ENCODE measurements at places on chromosomes 1 and 21.

DNA sequence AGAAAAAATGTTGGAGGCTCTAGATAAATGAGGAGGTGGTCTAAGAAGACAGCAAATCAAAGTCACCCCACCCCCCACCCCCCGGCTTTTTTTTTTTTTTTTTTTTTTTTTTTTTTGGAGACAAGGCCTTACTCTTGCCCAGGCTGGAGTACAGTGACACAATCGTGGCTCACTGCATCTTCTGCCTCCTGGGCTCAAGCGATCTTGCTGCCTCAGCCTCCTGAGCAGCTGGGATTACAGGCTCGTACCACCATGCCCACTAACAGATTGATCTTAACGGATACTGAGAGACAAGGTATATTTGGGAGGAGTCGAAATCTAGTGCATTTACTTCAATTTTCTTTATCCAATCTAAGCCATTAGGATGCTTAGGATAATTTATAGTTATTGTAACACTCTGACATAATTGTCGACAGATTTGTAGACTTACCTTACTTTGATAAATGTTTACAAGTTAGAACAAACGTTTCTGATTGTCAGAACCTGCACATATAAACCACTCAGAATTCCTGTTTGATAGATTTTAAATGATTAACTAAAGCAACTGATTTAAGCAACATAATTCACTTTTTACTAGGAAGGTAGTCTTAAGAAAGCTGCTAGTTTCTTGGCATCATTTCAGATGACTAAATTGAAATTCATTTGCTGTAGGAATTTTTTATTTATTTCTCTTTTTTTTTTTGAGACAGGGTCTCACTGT is 33.7 kb upstream of the NBL1 start:
- DNase-seq, result no peak

DNA sequence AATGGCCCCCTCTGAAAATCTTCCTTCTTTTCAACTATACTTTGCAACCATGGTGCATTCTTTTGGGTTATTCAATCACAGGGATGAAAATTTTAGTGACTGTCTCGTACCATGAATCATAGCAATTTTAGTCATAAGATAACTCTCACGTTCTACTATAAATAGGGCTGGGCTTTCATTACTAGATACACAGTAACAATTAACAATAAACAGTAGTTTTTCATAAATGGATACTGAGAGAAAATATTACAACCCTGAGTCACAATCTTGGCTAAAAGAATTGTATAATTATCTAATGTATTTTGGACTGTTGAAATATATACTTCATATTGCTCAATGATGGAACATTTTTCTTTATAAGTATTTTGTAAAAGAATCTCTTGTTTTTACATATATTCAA is 96.1 kb downstream of the TEX35 start:
- DNase-seq, result peak; percentile 59

- DNase-seq, result peak; percentile 56
Observed at GRCh38 chr1:119859647-119860046, 36.7 kb downstream of the ADAM30 start.

- DNase-seq, result no peak
Observed at GRCh38 chr21:24183077-24183476, 1424.2 kb downstream of the MRPL39 start.

DNA sequence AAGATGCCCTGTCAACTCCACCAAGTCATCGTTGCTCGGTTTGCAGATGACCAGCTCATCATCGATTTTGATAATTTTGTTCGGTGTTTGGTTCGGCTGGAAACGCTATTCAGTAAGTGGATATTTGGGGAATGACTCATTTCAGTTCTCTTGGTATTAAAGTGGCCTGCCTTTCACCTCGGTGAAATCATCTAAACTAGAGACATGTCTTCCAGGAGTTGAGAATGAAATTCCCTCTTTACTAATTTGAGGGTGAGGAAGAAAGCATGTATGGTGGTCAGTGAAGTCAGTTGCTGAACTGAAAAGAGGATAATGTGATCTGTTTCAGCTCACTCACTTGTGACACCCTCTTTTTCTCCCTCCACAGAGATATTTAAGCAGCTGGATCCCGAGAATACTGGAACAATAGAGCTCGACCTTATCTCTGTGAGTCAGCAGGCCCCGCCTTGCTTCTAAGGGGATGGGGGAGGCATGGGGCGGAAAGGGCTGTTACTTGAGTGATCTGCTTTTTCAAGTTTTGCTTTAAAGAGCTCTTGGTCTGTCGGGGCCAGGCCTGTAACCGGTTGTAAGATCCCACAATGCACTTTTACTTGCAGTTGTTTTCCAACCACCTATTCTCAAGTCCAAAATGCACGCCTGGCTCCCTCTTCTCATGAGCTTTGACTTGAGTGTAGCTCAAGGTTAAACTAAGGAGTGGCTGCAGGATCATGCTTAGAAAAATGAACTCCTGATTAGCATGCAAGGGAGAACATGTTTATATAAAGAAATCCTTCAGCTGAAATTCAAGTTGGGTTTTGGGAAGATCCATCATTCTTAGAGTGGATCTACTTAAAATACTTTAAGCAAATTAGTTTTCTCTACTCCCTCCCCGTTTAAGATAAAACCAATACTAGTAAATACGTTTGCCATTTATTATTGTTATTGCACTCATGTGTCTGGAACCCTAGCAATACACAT is 59.8 kb downstream of the CAPN2 start:
- DNase-seq, result peak; percentile 68

DNA sequence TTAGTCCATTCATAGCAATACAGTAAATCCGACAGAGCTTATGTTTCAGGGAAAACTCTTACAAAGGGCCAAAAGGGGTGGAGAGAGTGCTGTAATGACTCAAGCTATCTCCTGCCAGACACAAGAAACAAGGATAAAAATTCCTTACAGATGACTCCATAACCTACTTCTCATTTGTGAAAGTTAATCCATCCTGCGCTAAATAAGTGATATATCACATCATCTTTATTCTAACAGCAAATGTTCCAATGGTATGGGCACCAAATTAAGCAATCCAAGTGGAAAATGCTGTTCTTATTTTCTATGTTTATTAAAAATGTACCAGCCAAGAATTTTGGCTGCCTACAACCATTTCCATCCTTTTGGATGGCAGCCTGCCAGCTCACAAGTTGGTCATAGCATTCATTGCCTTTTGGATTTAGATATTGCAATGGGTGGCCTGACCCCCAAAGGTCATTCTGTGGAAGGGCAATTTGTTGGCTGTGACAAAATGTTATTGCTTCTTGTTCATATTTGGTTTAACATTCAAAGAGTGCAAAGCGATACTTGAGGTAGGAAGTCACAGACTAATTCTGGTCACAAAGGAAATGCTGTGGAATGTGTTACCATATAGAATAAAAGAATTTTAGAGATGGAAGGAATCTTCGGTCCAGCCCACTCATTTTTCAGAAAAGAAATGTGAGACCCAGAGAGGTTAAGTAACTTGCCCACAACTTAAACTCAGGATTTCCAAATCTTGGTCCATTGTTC is 2.8 kb upstream of the ENAH start:
- DNase-seq, result peak; percentile 80

DNA sequence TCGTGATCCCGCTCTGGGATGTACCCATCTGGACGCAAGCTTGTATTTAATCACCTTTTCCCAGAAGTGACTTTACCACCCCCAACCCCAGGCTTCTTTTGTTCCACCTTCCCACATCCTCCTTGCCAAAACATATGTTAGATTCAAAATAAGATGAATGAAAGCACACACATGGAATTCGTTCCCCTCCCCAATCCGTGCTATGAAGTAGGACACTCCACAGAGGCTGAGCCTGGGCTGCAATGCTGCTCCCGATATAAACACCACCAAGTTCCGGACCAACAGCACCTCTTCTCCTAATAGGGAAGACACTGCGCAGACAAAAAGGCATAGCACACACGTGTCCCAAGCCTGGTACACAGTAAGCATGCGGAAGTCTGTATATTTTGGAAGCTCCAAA is 86.1 kb downstream of the CLSTN1 start:
- DNase-seq, result no peak

DNA sequence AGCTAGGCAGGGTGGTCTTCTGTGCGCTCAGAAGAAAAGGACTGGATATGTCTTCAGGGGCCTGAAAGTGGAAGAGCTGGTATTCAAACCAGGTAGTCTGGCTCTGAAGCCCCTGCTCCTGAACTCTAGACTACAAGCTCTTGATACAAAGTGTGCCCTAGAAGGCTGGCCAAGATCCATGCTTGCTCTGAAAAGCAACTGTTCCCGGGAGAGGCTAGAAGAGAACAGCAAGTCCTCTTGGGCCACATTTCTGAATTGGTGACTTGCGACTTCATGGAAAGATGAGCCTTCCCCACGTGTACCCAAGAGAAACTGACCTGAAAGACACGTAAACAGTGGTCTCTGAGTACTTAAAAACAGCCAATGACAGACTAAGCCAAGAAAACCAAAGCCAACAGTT is 123.3 kb upstream of the GRIK3 start:
- no peak for DNase-seq

DNA sequence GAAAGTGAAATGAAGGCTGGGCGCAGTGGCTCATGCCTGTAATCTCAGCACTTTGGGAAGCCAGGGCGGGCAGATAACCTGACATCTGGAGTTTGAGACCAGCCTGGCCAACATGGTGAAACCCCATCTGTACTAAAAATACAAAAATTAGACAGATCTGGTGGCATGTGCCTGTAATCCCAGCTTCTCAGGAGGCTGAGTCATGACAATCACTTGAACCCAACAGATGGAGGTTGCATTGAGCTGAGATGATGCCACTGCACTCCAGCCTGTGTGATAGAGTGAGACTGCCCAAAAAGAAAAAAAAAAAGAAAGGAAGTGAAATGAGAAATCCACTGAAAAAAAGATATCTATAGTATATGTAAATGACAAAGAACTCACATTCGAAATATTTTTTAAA is 439.9 kb downstream of the DISC1 start:
- DNase-seq, result no peak

DNA sequence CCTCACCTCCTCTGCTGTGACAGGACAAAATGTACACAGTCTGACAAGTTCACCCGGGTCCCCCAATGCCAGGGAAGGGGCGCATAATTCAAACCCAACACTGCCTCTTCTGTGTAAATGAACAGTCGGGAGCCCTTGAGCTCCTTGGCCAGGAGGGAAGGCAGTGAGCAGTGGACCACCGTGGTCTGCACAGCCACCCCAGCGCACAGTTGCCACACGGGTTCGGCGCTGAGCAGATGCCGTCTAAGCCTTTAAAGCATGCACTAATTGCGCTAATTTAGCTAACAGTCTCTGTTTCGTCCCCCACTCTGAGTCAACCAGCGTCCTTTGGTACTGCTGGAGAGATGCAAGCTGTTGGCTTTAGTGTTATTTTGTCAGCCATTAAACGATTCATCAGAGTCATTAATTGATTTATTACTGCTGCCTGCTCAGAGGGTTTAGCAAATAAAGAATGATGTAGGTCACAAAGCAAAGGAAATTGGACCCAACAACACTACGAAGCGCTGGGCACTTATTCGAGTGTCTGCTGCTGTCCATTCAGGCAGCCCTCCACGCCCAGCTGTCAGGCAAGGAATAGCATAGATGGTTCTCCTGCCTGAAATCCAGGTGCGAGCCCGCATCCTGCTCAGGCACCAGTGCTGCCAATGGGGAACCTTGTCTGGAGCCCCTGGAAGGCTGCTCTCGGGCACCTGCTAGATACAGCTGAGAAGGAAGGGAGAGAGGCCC is 91.5 kb downstream of the MRPL37 start:
- no peak for DNase-seq

DNA sequence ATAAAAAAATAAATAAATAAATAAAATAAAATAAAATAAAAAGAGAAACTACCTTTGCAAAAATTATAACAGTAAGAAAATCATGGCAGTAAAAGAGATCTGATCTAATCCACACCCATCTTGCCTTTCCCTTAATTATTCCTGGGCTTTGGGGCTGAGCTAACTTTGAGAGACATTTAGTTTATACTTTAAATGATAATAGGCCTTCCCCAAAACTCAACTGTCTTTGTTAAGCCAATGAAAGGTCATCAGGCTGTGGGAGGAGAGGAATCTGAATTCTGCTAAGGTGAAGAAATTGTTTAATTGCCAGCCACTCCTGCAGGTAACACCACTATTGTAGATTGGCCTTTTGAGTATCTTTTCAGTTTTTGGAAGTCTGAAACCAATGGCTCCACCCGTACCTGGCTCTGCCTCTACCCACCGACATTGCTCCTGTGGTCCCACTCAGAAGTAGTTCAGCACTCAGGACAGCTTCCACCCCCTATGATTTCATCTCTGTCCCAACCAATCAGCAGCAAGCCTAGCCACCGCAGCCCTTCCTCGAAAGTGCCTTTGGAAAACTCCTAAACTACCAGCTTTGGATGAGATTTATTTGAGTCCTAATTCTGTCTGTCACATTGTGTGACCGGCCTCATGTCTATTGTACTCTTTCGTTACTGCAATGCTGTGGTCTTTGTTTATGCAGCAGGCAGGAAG is 23.0 kb upstream of the PNRC2 start:
- no peak for DNase-seq

DNA sequence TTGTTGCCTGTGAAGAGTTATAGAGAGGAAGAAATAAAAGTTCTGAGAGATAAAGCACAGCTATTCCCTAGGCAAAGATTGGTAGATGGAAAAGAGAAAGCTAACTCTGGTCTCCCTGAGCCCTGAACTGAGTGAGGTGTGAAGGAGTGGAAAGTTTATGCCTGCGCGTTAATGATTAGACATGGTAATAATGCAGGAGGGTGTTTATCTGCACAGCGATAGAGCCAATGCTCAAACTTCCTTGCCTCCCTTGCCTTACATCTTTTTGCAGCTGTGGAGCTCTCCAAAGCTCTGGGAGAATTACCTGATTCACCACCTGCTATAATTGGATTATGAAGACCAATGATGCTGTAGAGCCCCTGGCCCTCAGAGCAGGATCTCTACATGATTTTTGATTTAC is 32.8 kb upstream of the CHRM3 start:
- DNase-seq, result no peak

DNA sequence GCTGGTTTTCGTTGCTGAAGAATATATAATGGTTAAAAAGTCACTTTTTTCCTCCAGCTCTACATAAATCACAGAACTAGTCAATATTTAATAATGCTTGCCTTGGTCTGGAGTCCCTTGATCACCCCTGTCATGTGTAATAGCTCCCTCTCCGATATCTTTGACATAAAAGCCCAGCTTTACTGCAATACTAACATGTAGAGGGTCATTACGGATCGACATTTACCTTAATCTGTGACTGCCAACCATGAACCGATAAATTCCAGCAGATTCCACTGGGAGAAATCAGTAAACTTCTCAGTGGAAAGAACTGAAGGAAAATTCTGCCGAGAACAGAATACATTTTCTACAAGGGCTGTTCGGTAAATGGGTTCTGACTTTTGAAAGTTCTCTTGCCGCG is 396.5 kb downstream of the KCTD3 start:
- DNase-seq, result no peak

- no peak for DNase-seq
Observed at GRCh38 chr1:25795211-25795610, 4.8 kb upstream of the SELENON start.

- no peak for DNase-seq
Observed at GRCh38 chr1:74712881-74713280, 20.0 kb downstream of the CRYZ start.

DNA sequence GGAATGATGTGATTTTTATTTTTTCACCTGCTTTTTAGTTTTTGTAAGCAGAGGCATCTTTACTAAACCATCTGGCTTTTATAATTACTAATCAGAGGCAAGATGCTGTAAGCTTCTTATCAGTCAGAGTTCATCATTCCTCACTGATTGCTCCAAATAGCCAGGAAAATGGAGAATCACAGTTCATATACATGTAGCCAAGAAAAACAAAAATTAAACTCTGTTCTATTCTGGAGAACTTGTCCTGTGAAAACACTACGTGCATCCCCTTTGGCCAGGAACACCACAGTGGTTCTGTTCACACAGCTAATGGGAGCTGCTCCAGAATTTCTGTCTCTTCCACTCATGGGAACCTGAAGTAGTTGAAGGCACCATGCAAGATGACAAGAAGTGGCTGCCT is 725.5 kb upstream of the CHRM3 start:
- DNase-seq, result no peak

Data from hepatic stellate cell (primary cell).